ENCODE measurements at places on chromosomes 3 and 15.

DNA sequence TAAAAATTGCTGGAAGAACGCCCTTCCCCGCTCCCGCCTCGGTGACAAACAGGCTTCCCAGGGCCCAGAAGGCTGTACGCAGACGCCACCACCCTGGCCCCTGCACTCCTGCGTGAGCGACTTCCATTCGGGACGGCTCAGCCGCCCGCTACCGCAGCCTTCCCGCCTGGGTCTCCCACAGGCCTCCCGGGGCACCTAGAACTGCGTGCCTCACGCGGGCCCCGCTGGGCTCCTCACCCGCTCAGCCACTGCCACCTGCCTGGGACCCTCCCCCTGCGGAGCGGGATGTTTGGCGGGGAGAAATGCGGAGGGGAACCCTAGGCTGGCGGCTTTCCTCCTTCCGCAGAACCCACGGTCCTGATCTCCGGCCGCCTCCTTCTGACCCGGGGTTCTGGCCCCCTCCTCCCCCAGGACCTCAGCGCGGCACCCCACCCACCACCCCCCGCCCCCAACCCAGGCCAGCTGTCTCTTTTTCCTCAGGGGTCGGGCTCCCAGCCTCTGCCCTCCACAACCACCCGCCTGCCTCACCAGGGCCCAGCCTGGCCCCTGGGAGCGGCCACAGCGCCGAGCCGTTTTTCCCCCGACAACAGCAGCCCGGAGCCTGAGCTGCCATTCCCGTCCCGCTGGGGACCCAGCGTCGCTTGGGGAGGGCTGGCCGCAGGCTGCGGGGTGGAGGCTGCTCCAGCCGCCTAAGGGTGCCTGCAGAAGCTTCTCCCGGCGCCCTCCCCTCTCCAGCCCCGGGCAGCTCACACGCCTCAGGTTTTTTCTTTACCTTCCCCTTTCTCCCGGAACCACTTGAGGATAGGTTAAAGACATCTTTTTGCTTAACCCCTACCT lies 27.6 kb upstream of the RAB7A start:
- DNase-seq: no peak

GRCh38 chr3:171508206-171508605 lies 48.0 kb upstream of the TNIK start:
- DNase-seq: no peak

DNA sequence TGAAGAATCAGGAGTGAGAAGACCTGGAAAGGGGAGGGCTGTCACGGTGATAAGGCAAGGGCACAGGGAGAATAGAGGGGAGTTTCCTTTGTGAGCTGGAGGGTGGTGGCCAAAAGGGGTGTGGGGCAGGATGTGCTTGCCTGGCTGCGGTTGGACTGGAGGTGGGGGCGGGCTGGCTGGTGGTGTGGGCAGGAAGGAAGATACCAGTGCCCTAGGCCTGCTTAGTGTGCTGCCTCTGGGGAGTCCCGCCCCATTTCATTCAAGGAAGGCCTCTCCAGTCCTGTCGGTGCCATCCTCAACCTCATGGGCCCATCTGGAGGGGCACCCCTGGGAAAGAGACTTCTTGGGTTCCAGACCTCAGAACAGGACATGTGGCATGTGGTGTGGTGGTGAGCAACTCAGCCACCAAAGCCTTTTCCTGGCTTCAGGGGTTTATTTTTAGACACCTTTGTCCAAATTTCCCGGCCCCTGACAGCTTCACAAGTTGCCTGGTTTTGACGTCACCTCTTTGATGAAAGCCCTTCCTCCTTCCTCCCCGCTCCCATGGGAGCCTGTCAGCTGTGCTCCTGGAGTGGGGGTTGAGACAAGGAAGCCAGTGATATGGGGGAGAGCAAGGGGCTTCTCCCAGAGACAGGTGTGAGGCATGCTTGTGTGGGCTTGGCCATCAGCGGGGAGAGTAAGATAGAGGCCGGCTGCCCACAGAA lies 15.6 kb downstream of the TEX264 start:
- DNase-seq: peak; percentile 46

DNA sequence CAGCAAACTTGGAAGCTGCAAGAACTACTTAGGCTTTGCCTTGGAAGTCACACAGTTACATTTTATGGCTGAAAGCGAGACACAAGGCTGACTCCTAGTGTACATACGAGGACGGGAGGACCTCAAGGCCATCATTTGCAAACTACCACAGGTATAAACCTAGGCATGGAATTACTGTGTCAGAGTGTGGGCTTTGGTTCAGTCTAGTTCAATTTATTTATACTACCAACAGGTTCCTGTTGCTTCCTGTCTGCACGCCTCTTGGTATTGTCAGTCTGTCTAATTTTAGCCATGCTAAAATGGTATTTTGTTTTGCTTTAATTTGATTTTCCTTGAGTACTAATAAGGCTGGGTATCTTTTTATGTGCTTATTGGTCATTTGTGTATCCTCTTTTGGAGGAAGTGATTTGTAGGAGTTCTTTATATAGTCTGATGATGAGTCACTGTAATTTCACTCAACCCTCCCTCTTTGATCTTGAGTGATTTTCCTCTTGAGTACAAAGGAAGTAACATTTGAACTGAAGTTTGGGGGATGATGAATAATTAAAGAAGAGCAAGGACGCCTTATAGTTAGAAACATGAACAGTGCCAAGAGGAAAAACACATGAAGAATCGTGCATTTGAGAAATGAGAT lies 8.2 kb downstream of the ANKRD34C start:
- DNase-seq: no peak
